ENCODE measurements at places on chromosomes 7 and 10. TPM values are rescaled to one million over a fixed set of nuclear protein-coding genes. Genes with fewer than 3 reads are reported as not detected.

TAC1 gene
- total RNA-seq, result 0.36 TPM

NPTX2 gene
- total RNA-seq, result 1.1 TPM

CYP2C19 gene
- not detected for total RNA-seq

VIPR2 gene
- 0.04 TPM for total RNA-seq

NEUROG3 gene
- total RNA-seq, result not detected

CADPS2 gene
- total RNA-seq, result 2.3 TPM

HIBADH gene
- 33.2 TPM for total RNA-seq

ENTPD7 gene
- total RNA-seq, result 21.1 TPM

RPA3 gene
- 22.9 TPM for total RNA-seq

PTPN12 gene
- total RNA-seq, result 118 TPM

NANOS1 gene
- total RNA-seq, result 4.4 TPM

KLF14 gene
- total RNA-seq, result 1.0 TPM

ST8SIA6 gene
- total RNA-seq, result 1.7 TPM

GIMAP4 gene
- not detected for total RNA-seq

AASS gene
- total RNA-seq, result 34.2 TPM

LRRC17 gene
- 42.0 TPM for total RNA-seq

PRPS1L1 gene
- not detected for total RNA-seq

SFMBT2 gene
- total RNA-seq, result 2.0 TPM

TMEM26 gene
- 3.9 TPM for total RNA-seq

YWHAG gene
- total RNA-seq, result 145 TPM

ZNF273 gene
- 7.6 TPM for total RNA-seq

PLEKHS1 gene
- not detected for total RNA-seq

HABP2 gene
- not detected for total RNA-seq

TFPI2 gene
- 73.5 TPM for total RNA-seq

RNF32 gene
- total RNA-seq, result 1.5 TPM

IKZF5 gene
- total RNA-seq, result 10.9 TPM

UNCX gene
- not detected for total RNA-seq

CRHR2 gene
- total RNA-seq, result not detected

LEP gene
- total RNA-seq, result not detected

PON3 gene
- total RNA-seq, result not detected

CNPY4 gene
- total RNA-seq, result 27.4 TPM

CYP17A1 gene
- 0.54 TPM for total RNA-seq

LLCFC1 gene
- total RNA-seq, result not detected

ZCWPW1 gene
- 3.4 TPM for total RNA-seq

GUSB gene
- 42.1 TPM for total RNA-seq

DNAH11 gene
- 0.80 TPM for total RNA-seq

UPK3B gene
- 49.5 TPM for total RNA-seq

KDM7A gene
- 6.6 TPM for total RNA-seq

C10orf143 gene
- total RNA-seq, result 2.9 TPM

GPAM gene
- 20.0 TPM for total RNA-seq

SPOCK2 gene
- total RNA-seq, result 28.5 TPM

CPSF4 gene
- total RNA-seq, result 69.5 TPM

CD36 gene
- 0.44 TPM for total RNA-seq

SORBS1 gene
- total RNA-seq, result 25.1 TPM

FAM25A gene
- not detected for total RNA-seq

C10orf95 gene
- total RNA-seq, result not detected

KCNMA1 gene
- total RNA-seq, result 44.0 TPM

ELFN1 gene
- total RNA-seq, result 11.4 TPM

TLX1 gene
- total RNA-seq, result not detected

ZNF467 gene
- total RNA-seq, result 38.0 TPM

SLIT1 gene
- total RNA-seq, result 0.40 TPM

GDF2 gene
- total RNA-seq, result not detected

CDK14 gene
- total RNA-seq, result 68.5 TPM

FAM200A gene
- total RNA-seq, result 8.0 TPM

IL6 gene
- 1.4 TPM for total RNA-seq

SMKR1 gene
- 2.5 TPM for total RNA-seq

CYP3A7 gene
- not detected for total RNA-seq

ERVW-1 gene
- 0.24 TPM for total RNA-seq

LBX1 gene
- not detected for total RNA-seq
